ENCODE measurements at places on chromosomes 2 and 18.

GRCh38 chr2:240579071-240579762 lies 7.3 kb upstream of the CAPN10 start:
- DNase-seq, result no peak

- DNase-seq, result no peak
Observed at GRCh38 chr2:181234487-181234891, 222.7 kb upstream of the ITGA4 start.

GRCh38 chr18:25169701-25170100 lies 182.3 kb downstream of the ZNF521 start:
- no peak for DNase-seq

- DNase-seq, result no peak
Observed at GRCh38 chr2:149290662-149291061, 39.7 kb upstream of the LYPD6 start.

GRCh38 chr18:23779696-23780303 lies 90.5 kb downstream of the LAMA3 start:
- peak; percentile 19 for DNase-seq

DNA sequence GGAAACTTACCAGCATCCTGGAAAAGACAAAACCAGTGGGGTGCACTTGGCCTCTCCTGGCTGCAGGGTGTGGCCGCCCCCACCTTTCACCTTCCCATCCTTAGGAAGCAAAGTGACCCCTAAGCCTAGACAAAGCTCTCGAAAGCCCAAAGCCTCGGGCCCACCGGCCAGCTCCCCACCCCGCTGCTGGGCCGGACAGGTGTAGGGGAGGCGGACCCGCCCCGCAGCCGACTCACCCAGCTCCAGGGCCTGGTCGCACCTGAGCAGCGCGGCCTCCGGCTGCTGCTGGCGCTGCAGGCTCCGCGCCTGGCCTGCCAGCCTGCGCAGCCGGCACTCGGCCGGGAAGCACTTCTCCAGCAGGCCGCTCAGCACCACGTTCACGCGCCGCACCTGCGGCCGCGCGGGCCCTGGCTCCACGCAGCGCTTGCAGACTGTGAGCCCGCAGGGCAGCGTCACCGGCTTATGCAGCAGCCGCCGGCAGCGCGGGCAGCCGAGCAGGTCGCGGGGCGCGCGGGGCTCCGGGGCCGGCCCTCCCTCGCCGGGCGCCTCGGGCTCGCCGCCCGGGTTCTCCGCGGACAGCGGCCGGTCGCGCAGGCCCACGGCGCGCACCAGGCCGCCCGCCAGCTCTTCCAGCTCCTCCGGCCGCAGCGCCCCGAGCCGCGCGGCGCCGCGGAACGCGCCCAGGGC lies 979 bp downstream of the LONRF2 start:
- DNase-seq, result peak; percentile 33

DNA sequence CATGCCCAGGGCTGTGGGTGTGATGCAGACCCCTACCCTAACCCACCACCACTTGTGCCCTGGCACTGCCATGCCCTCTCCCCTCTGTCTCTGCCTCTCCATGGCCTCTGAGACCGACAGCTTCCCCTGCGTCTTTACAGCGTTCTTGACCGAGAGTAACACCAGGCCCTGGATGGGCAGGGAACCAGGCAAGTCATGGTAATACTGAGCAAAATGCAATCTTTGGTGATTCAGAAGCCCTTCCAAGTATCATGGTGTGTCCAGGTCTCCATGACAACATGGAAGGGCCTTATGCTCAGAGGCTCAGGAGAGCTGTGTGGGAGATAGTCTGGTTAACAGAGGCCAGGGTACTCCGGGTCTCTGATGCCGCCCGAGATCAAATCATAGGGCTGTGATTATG lies 176.1 kb downstream of the KLHL29 start:
- peak; percentile 40 for DNase-seq

- DNase-seq, result no peak
Observed at GRCh38 chr2:14220101-14220500, 412.4 kb upstream of the LRATD1 start.

DNA sequence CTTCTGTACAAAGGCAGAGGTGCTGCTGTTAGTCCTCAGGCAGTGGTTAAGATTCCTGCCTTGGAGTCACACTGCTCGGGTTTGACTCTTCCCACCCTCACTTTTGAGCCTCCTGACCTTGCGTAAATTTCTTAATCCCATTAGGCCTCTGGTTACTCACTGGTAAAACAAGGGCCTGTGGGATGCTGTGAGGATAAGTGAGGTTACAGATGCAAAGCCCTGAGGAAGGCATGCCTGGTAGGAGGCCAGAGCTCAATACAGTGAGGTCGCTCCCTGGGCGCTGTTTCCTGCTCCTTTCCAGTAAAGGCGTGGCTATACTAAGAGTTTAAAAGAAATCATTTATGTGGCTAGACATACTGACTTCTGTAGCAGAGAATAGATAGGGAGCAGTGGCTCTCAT lies 127.5 kb upstream of the TMEM200C start:
- DNase-seq, result no peak

GRCh38 chr2:114745700-114746099 lies 303.3 kb downstream of the DPP10 start:
- no peak for DNase-seq

GRCh38 chr2:196213252-196213980 lies 42.0 kb upstream of the STK17B start:
- no peak for DNase-seq

GRCh38 chr18:3401669-3402620 lies 48.0 kb upstream of the TGIF1 start:
- DNase-seq, result no peak

DNA sequence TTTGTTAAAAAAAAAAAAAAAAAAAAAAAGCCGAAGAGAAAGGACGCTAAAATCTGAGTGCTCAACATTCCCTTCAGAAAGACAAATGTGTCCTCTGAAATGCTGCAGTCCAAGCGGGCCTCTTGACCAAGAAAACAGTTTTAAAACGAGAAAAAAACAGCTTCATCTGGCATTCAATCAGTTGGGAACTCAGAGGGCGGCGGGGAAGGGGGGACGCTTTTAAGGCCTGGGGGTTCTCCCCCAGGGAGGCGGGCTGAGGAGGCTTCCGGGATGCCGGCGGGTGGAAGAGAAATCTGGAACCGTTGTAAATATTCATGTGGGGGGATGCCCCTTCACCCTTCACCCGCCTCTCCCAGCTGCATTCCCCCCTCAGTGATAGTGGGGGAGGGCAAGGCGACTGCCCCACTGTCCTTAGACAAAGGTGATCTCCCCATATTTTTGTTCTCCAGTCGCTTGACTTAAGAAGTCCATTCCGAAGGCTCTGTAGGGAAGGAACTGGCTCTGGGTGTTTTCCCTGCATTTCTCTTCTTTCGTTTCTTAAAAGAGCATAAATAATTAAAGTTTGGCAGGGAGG lies 3.3 kb upstream of the HOXD11 start:
- no peak for DNase-seq

DNA sequence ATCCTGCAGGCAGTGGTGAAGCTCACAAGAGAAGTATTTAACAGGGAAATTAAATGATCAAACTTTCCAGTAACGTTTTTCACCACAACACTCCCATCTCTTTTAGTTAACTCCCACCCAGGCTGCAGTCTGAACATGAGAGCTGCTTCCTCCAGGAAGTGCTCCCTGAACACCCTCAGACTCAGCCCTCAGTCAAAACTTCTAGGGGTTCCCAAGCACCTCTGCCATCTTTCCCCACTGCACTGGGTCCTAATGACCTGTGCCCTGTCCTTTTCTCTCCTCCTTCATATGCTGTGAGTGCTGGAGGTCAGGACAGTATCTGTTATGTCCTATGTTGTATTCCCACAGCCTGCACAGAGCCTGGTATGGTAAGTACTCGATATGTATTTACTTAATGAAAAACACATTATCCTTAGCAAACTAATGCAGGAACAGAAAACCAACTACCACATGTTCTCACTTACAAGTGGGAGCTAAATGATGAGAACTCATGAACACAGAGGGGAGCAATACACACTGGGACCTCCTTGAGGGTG lies 49.2 kb upstream of the ASPRV1 start:
- no peak for DNase-seq
